Right atrium auricular region (tissue), 2 donors: ENCODE measurements at places on chromosomes 11 and 22. TPM values are rescaled to one million over a fixed set of nuclear protein-coding genes. Genes with fewer than 3 reads are reported as not detected.

The MRGPRD gene
- total RNA-seq, result not detected

The TRIM5 gene
- total RNA-seq, result 7.9 TPM

The GVQW3 gene
- 0.89 TPM for total RNA-seq

The APLNR gene
- 6.3 TPM for total RNA-seq

The C11orf21 gene
- 1.4 TPM for total RNA-seq

The PDHX gene
- total RNA-seq, result 94.0 TPM

- no peak for DNase-seq
Measured at GRCh38 chr11:77359481-77359880, 58.0 kb upstream of the GDPD4 start.

DNA sequence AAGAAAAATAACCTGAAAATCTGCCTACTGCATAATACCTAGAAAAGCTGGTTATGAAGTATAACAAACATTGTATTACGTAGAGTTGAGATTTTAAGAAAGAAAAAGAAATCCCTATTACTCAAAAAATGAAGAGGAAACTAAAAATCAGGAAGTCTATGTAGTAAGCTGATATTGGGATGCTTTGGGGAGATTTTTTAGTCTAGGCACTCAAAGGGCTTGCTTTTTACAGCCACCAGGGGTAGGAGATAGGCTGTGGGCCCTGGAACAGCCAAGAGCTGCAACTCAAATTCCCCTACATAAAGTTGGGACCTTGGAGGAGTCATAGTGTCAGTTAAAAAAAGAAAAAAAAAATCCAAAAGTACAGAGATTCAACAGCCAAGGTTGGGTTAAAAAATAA, 90.4 kb downstream of the RELT start:
- no peak for DNase-seq

GRCh38 chr11:2296913-2297622, 4.7 kb downstream of the C11orf21 start:
- DNase-seq, result peak; percentile 32

- DNase-seq, result peak; percentile 67
Measured at GRCh38 chr22:46352691-46353386, 17.3 kb downstream of the TRMU start.

DNA sequence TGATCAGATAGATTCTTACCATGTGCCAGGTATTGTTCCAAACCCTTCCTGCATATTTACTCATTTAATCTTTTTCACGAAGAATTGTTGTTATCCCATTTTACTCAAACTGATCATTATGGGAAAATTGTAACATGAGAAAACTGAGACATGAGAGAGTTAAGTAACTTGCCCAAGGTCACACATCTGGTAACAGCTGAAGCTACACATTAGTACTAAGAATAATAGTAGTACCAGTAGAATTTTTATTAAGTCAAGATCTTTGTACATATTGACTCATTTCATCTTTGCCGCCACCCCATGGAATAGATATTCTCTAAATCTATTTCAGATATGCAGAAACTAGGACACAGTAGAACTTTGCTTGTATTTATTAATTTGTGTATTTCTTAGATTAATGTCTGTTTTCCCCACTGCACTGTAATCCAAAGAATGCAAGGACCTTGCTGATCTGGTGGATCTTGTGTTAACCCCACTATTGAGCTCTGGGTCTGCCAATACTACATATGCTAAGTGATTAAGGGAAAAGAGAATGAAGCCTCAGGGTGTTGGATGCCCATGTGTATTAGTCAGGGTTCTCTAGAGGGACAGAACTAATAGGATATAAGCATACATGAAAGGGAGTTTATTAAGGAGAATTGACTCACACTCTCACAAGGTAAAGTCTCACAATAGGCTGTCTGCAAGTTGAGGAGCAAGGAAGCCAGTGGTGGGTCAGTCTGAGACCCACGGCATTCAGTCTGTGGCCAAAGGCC, 72.8 kb downstream of the PARVA start:
- no peak for DNase-seq
